ENCODE measurements at places on chromosomes 6 and 20. TPM values are rescaled to one million over a fixed set of nuclear protein-coding genes. Genes with fewer than 3 reads are reported as not detected.
A peak's percentile ranks its signal among the peaks of the same experiment; 100 is the strongest.

GRCh38 chr6:137744877-137745276, 122.2 kb upstream of the TNFAIP3 start:
- DNase-seq: no peak

PSORS1C1 gene
- 0.66 TPM for total RNA-seq

- peak; percentile 70 for DNase-seq
Measured at GRCh38 chr20:45041464-45042337, 59.2 kb downstream of the KCNS1 start.

- no peak for DNase-seq
Measured at GRCh38 chr20:16350465-16350864, 222.8 kb downstream of the KIF16B start.

PLCB4 gene
- total RNA-seq: 13.7 TPM

DNA sequence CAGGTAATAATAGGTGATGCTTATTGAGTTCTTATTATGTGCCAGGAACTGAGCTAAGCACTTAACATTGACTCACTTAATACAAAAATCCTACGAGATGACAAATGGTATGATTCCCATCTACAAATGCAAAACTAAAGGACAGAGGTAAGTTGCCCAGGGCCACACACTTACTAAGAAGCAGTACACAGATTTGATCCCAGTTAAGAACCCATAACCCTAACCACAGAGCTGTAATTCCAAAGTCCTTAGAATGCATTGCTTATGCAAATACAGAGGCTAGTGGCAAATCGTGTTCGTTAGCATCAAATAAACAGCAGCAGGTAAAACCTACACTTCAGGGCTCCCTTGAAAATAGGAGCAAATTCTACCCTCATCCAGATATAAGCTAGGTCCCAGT, 104.0 kb downstream of the SASH1 start:
- no peak for DNase-seq

- no peak for DNase-seq
Measured at GRCh38 chr20:48180024-48180423, 394.7 kb upstream of the SULF2 start.

GRCh38 chr6:168515376-168515775, 74.4 kb downstream of the SMOC2 start:
- DNase-seq: no peak

PRICKLE4 gene
- 0.26 TPM for total RNA-seq

MOCS1 gene
- total RNA-seq: 21.8 TPM

- no peak for DNase-seq
Measured at GRCh38 chr6:126614642-126615504, 275.0 kb downstream of the CENPW start.

GRCh38 chr20:19903168-19903811, 113.9 kb upstream of the NAA20 start:
- peak; percentile 84 for DNase-seq

DNA sequence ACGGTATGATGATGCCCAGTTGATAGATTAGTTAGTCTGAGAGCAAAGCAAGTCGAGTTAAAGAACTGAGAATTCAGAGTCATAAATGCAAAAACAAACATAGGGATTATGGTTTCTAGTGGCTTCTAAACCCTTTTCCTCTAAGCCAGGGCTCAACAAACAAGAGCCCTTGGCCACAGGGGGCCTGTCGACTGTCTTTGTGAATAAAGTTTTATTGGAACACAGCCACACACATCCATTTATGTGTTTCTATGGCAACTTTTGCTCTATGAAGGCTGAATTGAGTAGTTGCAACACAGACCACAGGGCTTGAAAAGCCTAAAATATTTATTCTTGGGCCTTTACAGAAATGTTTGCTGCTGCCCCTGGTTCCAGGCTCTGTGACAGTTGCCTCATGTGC, 76.2 kb downstream of the SLC24A3 start:
- DNase-seq: no peak

DNA sequence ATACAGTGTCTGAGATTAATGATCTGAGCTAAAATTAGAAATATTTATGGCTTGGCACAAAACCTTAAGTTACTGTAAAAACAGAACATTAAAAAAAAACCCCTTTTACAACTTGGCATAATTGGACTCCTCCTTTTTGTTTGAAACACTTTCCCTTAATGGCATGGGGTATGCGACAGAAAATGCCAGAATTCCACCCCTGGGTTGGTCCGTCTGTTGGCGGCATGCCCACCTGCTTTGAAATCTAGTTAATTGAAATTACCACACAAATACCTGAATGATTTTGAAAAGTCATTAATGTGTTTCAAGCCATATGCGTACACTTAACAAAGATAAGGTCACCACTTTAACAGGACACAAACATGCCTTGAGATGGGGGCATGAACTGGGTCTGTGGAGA, 175.1 kb upstream of the FOXQ1 start:
- no peak for DNase-seq

FOXC1 gene
- 0.66 TPM for total RNA-seq

DNA sequence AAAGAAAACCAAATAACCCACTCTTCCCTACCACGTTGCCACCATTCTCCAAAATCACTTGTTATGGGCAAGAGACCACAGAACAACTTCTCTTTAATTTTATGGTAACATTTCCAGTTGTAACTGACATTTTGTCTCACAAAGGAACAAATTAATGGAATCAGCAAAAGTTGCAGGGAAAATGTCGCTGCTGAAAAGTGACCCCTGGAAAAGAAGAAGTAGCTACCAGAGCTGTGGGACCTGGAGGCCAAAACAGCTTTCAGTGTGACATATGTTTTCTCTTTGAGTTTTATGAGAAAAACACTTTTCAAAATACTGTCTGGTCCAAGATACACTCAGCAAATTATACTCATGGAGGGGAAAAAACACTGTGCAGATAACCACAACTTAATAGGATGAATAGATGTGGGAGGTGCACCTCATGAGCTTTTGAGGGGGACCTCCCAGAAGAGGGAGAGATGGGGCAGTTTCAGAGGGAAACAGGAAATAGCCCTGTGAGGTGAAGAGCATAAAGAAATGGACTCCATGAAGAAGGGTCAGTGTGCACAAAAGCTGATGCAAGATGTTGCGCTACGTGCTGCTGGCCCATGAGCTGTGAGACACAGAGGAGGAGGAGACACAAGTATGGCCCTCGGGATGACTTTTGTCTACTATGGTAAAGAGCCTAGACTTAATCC, 87.3 kb downstream of the DTNBP1 start:
- DNase-seq: no peak

PRSS16 gene
- total RNA-seq: not detected

HLA-DPB1 gene
- 5.4 TPM for total RNA-seq

GRCh38 chr6:39440039-39440426, 117.5 kb upstream of the KCNK16 start:
- no peak for DNase-seq

DNA sequence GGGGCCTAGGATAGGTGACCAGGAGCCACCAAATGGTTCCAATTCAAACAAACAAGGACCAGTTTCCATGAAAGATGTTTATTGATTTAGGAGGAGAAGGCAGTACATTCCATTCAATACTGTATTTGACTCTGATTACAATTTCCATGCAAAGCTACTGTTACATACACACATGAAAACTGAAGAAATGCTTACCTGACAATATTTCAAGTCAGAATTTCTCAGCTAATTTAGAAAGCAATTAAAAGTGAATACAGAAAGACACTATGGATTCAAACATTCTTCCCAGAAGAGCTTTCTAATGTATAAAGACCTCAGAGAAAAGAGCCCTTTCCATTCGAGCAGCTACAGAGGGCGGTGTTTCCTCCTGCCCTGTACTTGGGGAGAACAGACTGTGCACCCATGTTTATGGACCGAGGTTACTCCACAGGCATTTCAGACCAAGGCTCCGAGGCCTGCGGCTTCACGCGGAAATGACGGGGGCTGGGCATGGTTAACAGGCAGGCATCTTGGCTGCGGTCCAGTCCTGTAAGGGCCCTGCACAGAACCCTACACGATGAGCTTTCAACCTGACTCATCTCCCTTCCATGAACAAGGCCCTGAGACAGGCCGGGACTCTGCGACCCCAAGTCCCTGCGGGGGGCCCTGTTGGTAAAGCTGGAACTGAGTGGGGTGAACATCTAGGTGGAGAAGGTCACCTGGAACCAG, 25.7 kb upstream of the TCFL5 start:
- peak; percentile 94 for DNase-seq

DNA sequence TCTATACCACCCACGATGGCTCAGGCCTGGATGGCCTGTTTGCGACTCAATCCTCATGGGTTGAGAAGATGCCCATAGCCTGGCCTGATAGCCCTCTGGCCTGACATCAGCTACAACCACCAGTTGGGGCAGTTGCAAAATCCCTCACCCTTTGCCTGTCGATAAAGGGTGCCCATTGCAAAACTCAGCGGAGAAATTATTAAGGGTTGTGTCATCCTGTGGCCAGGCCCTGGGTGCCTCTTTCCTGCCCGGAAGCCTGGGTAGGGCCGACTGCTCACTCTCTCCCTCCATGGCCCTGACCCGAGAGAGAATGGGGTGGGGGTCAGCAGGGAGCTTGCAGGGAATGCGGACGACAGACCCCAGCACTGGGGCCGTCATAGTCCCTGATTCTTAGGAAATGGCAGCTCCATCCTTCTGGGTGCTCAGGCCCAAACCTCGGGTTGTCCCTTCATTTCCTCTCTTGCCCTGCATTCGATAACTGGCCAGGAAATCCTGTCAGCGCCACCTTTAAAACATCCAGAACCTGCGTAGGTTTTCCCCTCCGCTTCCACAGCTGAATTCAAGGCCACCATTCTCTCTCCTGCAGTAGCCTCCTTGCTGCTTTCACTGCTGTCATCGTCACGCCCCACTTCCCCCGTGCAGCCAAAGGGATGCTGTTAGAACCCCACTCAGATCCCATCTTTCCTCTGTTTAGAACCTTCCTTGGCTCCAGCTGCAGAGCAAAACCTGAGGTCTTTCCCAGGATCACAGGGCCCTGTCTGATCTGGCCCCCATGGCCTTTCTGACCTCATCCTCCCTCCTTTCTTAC, 31.1 kb downstream of the CEBPB start:
- DNase-seq: peak; percentile 47

ANKRD66 gene
- not detected for total RNA-seq

SLC22A2 gene
- not detected for total RNA-seq

DACT2 gene
- total RNA-seq: not detected

GRCh38 chr20:40232756-40233155, 456.3 kb downstream of the MAFB start:
- DNase-seq: no peak

GRCh38 chr20:48492015-48492714, 335.6 kb downstream of the PREX1 start:
- no peak for DNase-seq

- peak; percentile 99 for DNase-seq
Measured at GRCh38 chr6:26157251-26158075, 70.2 kb downstream of the HFE start.

DNA sequence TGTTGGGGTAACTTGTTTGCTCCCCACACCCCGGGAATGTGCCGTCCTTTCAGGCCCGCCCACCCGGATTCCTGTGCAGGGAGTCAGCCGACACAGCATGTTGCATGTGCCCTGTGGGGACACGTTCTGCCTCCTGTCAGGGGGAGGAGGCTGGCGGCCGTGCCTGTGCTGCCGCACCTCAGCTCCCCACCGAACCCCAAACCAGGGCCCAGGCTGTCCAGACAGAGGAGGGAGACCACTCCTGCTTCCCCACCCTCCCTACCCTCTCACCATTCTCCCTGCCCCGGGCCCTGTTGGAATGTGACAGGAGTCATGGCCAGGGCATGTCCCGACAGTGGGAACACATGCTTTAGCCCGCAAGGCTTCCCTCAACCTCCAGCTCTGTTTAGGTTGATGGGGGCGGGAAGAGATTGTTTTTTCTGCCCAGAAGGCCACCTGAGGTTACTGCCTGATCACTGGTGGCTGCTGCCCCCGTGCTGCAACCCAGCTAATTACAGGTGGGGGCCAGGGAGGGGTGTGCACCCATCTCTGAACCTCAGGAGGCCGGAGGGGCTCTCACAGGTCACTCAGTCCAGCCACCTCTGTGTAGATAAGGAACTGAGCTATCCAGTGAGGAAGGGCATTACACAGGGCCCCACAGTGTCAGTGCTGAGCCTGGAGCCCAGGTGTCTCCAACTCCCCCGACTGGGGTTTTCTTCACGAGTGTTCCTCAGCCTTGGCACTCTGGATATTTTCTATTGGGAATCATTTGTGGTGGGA, 13.6 kb downstream of the LRRC73 start:
- peak; percentile 68 for DNase-seq

- DNase-seq: no peak
Measured at GRCh38 chr6:20631549-20631924, 97.3 kb downstream of the CDKAL1 start.

DNA sequence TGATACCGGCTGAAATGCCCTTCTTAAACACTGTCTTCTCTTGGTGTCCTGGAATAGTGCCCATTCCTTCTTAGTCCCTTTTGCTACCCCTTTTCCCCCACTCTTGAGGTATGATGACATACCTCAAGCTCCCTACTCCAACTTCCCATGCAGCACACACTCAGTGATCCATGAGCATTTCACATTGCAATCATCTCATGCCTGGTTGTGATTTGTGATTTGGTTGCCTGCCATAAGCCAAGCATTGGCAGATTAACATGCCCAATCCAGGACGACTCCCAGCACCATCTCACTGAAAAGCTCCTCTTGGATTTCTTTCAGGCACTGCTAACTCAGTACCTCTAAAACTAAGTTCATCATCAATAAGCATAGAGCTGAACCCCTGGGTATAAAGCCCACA, 14.7 kb upstream of the PTPRA start:
- no peak for DNase-seq

DNA sequence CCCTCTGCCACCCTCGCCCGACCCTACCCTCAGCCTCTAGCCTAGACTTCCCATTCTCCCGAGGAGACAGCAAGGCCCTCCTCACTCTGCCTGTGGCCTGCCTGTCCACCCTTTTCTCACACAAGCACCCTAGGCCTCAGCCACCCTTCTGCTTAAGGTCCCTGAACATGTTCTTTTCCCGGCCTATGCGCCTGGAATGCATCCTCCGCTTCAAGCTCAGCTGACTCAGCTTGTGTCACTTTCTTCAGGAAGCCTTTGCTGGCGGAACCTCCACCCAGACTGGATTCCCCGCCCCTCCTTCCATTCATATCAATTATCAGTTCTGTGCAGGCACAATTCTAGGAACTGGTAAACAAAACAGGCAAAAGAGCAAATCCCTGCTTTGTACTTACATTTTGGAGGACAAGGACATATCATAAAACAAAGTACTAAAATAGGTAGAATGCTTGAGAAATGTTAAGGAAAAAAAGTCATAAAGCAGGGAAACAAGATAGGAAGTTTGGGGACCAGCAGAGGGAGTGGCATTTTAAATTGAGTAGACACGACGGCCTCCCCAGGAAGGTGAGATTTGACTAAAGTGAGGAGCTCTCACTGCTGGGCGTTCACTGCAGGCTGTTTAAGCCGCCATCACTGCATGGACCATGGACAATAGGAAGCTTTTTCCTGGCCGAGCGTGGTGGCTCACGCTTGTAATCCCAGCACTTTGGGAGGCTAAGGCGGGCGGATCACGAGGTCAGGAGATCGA, 17.9 kb upstream of the SNHG17 start:
- peak; percentile 59 for DNase-seq

- DNase-seq: no peak
Measured at GRCh38 chr20:47727909-47728361, 57.3 kb downstream of the SULF2 start.

Measured in fibroblast of lung (primary cell).